ENCODE measurements at places on chromosomes 3 and 15.
A peak's percentile ranks its signal among the peaks of the same experiment; 100 is the strongest.

GRCh38 chr3:126816986-126817777 is 113.1 kb downstream of the CHCHD6 start:
- no peak for DNase-seq

DNA sequence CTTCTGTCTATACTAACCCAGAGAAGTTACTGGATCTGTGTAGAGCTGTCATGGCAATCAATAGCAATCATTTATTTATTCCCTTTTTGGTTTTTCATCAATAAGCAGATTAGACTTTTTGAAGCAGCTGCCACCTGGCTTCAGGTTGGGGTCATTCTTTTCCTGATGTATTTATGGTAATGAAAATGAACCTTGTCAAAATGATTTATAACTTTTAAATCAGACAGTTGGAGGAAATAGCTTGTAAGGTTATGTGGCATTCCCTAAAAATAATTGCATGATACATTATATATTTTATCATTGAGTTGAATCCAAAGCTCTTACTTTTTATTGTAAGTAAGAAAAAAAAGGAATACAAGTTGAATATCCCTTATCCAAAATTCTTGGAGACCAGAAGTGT is 8.6 kb downstream of the TIPARP start:
- no peak for DNase-seq

DNA sequence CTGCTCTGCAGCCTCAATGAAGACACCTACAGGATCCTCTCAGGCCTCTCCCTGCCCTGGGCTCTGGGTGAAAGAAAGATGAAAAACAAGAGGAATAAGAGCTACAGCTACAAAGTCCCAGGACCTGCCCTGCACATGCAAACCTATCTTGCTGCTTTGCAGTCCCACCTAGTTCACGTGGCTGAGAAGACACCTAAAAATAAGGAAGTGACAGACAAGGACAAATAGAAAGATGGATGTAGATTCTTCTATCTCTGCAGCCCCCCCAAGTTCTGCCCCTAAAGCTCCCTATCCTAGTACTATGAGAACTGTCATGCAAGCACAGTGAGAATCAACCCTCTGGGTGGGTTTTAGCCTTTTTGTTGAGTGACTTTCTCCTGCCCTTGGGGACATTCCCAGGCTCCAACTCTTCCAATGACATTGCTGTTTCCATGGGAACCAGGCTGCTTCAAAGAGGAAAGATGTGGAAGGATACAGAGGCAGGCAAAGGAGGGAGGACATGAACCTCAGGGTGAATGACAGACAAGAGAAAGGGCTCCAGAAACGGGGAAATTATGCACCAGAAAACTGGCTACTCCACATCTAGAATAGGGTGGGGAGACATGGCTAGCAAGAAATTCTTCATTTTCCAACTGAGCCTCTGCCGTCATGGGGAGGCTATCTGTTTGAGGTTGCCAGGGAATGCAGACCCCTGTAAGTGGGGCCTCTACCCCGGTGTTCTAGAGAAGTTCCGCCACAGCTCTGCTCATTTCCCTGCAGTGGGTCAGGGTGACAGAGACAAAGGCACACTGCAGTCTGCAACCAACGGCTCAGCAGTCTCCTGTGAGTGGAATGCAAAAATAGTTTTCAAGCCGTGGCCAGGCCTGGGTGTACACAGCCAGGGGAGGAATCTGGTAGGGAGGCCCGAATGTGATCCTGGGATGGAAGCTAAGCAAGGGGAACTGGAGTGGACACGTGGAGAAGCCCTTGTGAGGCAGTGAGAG is 5.2 kb downstream of the CSPG5 start:
- no peak for DNase-seq

GRCh38 chr15:83919978-83920510 is 266.1 kb downstream of the ADAMTSL3 start:
- DNase-seq, result no peak

DNA sequence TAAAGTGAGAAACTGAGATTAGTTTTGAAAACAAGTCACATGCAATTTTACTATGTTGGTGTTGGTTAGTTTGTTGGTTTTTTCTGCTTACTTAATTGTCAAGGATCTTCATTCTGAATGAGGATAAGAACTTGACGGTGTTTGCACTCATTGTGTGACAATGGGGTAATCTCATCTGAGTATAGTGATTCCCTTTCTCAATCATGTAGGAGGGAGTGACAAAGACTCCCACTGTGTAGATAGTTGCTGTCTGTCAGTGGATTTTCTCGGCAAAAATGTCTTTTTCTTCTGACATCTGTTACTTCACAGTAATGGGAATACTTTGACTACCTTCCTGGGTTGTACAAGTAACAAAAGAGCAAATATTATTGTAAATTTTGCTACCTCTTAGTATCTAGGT is 23.5 kb downstream of the KCNH8 start:
- no peak for DNase-seq

DNA sequence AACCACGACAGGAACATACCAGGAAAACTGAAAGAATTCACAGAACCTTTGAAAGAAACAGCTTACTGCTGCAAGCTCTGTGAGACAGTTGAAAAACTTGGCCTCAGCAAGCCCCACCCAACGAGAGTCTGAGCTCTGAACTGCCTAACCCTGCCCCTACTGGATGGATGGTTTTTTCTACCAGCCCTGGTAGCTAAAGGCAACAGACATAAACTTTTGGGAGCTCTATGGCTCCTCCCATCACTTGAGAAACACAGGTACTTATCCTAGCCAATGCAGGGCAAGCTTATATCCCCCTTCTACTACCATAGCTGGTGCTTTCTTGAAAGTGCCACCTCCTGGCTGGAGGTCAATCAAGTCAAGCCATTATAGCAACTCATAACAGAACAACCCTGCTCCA is 471.8 kb downstream of the GRM7 start:
- DNase-seq, result no peak

DNA sequence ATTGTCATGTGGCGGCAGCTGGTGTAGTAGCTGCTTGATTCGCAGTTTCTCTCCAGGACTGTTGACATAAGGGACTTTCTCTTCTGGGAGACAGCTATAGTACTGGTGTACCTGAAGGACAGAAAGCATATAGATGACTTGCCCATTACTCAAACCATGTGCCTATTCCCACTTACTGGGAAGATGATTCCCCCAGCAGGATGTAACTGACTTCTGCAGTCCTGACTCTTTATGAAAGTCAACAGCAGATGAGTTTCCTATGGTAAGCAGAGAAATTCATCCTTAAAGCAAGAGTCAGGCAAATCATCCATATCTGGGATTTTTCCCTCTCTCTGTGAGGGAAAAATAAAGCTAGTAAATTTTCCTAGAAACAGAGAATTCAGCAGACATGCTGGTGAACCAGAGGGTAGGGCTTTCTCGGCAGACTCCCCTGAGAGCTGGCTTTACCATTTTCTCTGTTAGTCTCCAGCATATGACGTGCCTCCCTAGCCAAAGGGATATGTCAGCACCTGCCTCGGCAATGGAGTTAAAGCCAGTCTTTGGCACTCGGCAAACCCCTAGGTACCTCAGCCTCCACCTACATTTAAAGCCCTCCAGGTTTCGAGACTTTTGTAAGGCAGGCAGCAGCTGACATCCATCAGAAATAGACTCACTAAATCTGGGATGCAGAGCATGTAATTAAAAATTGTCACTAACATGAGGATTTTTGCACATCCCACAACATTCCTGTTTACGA is 62.1 kb downstream of the PRICKLE2 start:
- no peak for DNase-seq

DNA sequence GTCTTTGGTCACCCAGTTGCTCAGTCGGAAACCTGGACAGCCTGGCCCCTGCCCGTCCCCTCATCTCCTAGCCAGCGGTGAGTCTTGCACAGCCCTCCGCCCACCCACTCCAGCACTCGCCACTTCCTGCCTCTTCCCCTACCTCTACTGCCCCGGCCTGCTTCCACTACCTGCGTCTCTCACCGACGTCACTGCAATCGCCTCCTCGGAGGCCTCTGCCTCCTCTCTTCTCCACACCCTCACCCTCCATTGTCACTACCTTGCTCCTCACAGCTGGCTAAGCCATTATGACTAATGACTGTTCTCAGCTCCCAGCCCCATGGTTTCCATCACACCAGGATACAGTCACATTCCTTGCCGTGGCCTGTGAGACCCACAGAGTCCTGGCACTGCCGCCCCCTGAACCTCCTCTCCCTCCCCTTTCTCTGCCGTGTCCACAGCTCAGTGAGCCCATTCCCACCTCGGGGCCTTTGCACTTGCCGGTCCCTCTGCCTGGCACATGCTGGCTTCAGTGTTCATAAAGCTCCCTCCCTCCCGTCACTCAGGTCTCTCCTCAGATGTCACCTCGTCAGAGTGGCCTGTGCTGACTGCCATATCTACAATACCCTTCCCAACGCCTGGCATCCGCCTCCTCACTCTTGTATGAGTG is 104.8 kb downstream of the FBLN2 start:
- DNase-seq, result no peak

DNA sequence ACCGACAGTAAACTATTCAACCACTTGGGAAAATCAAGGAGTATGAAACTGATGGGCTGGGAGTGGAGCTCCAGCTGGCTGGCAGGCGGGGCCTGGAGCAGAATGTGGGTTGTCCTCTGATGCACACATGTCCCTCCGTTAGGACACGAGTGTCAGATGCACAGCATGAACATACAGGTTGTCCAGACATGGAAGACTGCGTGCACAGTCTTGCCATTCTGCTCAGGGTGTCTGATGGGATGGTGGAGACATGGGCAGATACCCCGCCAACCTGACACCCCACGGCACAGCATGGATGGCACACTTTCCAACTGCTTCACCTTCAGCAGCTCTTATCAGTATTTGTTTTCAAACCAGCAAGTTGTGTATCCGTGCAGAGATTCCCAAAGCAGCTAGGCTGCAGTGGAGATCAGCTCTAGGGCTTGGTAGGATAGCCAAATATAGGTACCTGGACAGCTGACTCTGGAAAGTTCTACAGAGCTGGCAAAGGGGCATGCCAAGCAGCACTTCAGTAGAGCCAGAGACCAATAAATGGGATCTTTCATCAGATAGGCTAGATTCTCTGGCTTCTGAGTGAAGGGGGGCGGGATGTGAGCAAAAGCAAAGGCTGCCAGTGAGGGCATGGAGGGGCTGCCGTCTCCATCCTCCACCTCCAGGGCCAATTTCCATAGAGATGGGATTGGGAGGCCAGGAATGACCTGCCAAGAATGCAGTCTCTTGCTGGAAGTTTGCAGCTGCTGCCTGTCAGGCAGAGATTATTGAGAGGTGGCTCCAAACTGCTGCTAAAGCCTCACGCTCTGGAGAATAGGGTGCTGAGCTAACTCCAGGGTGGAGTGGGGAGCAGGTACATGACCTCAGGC is 47.2 kb upstream of the KY start:
- no peak for DNase-seq

GRCh38 chr3:13012221-13012691 is 61.0 kb downstream of the IQSEC1 start:
- DNase-seq, result peak; percentile 89

DNA sequence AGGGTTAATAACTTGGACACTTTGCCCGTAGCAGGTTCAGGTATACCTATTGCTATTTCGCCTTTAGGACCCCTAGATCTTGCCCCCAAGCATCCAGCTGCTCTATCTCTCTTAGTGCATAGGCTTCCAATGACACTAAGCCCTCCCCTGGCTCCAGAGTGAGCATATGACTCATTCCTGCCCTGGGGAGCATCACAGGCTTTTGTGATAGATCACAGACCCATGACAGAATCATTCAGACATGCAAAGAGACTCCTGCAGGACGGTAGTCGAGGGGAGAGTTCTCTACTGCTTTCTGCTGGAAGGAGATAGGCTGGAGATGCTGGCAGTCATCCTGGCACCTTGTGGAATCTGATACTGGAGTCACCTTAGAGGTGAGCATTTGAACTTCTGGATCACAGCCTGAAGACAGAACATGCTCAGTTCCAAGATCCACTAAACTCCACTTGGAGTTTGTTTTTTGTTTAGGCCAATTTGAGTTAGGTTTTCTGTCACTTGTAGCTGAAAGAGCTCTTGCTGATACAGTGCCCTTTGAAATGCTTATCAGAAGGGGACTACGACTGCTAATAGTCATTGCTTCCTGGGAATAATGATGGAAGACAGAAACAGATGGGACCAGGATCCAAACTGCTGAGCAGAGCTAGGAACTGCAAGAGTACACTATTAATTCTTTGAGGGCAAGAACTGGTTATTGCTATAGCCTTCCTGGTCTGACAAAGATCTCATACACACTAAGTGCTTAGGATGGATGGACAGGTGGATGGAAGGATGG is 11.0 kb downstream of the LYSMD2 start:
- DNase-seq, result peak; percentile 35

DNA sequence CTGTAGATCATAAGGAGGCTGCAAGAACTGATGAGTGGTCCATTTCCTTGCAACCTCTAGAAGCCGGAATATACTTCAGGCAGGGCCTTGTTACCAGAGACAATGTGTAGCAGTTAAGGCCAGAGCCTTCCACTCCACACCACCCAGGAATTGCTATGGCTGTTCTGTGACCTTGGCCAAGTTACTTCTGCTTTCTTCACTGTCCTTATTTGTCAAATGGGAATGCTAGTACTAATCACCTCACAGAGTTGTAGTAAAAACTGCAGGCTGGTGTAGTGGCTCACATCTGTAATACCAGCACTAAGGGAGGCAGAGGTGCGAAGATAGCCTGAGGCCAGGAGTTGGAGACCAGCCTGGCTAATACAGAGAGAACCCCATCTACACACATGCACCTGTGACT is 28.7 kb upstream of the RPN1 start:
- DNase-seq, result no peak

- no peak for DNase-seq
Measured at GRCh38 chr3:170713653-170714052, 127.8 kb upstream of the SLC7A14 start.

- DNase-seq, result no peak
Measured at GRCh38 chr3:64361962-64362735, 136.9 kb upstream of the PRICKLE2 start.

GRCh38 chr15:74763416-74763815 is 14.8 kb downstream of the CYP1A2 start:
- no peak for DNase-seq

DNA sequence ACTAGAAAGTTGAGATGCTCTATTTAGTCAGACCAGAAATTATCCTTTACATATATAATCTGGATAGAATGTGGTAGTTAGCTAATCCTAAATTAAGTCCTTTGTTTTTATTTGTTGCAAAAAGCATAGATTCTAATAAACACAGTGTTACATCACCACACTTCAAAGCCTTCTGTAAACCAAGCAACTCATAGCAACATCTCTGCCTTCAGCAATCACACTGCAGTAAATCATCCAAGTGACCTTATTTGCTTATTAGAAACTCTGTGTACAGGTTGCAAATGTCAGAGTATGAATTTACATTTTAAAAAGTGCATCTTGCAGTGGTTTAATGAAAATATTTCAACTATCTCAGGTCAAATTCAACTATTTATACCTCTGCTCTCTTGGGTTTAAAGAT is 242.5 kb downstream of the GBE1 start:
- DNase-seq, result no peak

GRCh38 chr3:107283948-107284347 is 93.3 kb upstream of the CCDC54 start:
- no peak for DNase-seq

- DNase-seq, result no peak
Measured at GRCh38 chr3:11818033-11818432, 28.7 kb downstream of the TAMM41 start.

Measured in hematopoietic multipotent progenitor cell treated with erythropoietin and hydrocortisone succinate and interleukin-3 and kit ligand, for 6 days (in vitro differentiated cells).